Trophoblast cell (in vitro differentiated cells and primary cell): ENCODE measurements at places on chromosomes 3 and 15.

DNA sequence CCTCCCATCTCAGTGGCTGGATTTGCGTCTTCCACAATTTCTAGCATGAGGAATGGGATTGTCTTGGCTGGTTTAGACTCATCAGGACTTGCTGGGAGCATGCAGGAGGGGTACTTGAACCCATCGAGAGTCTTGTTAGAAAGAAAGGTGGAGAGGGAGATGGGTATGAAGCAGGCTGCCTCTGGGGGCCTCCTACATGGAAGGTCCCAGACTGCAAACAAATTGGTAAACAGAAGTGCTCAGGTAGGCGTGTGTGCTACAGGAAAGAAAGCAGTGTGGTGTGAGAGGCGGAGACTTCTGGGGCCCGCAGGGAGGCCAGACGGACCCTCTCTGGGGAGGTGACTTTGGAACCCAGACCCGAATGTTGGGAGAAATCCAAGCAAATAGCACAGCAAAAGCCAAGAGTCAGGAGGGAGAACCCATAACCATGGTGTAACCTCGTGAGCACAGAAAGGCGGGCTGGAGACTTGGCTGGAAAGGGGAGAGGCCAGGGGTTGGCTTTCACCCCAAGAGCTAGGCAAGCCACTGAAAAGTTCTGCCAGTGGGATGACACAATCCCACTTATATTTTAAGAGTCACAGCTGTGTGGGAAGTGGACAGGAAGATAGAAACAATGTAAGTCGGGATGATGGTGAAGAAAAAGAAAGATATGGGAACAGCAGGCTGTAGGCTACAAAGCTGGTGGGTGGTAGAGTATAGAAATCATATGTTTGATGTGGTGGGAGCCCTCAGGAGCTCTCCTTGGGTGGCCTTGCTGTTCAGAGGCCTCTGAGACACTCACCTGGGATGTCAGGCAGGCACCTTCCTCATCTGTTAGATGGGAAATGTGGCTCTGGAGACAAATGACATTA, 130.1 kb upstream of the PRR20G start:
- DNase-seq: no peak
- no peaks in the 10 kb centered on the region for H3K4me1 ChIP-seq
- H3K36me3 ChIP-seq: no peaks in the 10 kb centered on the region
- no peaks in the 10 kb centered on the region for H3K27me3 ChIP-seq
- H3K4me3 ChIP-seq: no peak overlapping the region
- H3K27ac ChIP-seq: no peak overlapping the region

GRCh38 chr3:128679338-128679737, 28.7 kb upstream of the RPN1 start:
- H3K36me3 ChIP-seq: no peaks in the 10 kb centered on the region
- H3K4me3 ChIP-seq: no peak overlapping the region
- H3K4me1 ChIP-seq: peaks cover 2% of the 10 kb centered on the region
- DNase-seq: no peak
- H3K27me3 ChIP-seq: no peaks in the 10 kb centered on the region
- no peak overlapping the region for H3K27ac ChIP-seq

DNA sequence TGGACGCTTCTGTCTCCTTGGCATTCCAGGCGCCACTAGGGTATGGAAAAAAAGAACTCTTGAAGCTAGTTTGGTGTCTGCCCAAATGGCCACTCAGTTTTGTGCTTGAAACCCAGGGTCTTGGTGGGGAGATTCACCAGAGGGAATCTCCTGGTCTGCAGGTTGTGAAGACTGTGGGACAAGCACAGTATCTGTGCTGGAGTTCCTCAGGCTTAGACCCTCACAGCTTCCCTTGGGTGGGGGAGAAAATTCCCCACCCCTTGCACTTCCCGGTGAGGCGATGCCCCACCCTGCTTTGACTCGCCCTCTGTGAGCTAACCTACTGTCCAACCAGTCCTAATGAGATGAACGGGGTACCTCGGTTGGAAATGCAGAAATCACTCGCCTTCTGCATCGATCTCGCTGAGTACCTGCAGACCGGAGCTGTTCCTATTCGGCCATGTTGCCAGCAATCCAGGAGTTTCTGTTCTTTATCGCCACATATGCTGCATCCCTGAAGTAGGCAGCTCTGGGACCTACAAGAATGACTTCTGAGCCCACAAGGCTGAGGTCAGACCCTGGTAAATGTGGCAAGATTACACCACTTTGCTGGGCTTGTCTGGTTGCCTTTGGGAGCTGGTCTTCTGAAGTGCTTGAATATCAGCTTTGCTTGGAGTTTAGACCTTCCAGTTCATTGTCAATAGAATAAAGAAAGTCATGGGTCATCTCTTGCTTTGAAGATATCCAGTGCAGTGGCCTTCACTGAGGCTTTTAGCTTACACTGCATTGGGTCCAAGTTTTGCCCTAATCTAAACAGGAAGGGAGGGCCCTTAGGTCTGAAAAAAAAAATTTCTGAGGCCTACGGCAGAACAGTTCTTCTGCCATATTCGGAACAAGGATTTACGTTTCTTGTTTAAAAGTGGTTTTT, 51.0 kb downstream of the SLC2A2 start:
- no peaks in the 10 kb centered on the region for H3K27me3 ChIP-seq
- H3K4me1 ChIP-seq: no peaks in the 10 kb centered on the region
- no peaks in the 10 kb centered on the region for H3K36me3 ChIP-seq
- H3K27ac ChIP-seq: no peak overlapping the region

- H3K4me3 ChIP-seq: no peak overlapping the region
- H3K4me1 ChIP-seq: peaks cover 11% of the 10 kb centered on the region
- no peak overlapping the region for H3K27ac ChIP-seq
- no peaks in the 10 kb centered on the region for H3K36me3 ChIP-seq
- no peaks in the 10 kb centered on the region for H3K27me3 ChIP-seq
Observed at GRCh38 chr15:60093273-60094067, 89.4 kb downstream of the FOXB1 start.

- H3K4me3 ChIP-seq: no peak overlapping the region
- H3K27ac ChIP-seq: no peak overlapping the region
- no peaks in the 10 kb centered on the region for H3K4me1 ChIP-seq
- no peak for DNase-seq
- no peaks in the 10 kb centered on the region for H3K27me3 ChIP-seq
- no peaks in the 10 kb centered on the region for H3K36me3 ChIP-seq
Observed at GRCh38 chr15:35104526-35105147, 19.5 kb upstream of the NANOGP8 start.

GRCh38 chr3:14133876-14134275, 9.0 kb downstream of the TMEM43 start:
- H3K36me3 ChIP-seq: peaks cover 85% of the 10 kb centered on the region
- H3K27ac ChIP-seq: no peak overlapping the region
- no peaks in the 10 kb centered on the region for H3K27me3 ChIP-seq
- H3K4me3 ChIP-seq: no peak overlapping the region
- no peak for DNase-seq
- no peaks in the 10 kb centered on the region for H3K4me1 ChIP-seq
